Hematopoietic multipotent progenitor cell treated with erythropoietin and hydrocortisone succinate and interleukin-3 and kit ligand, for 4 days (in vitro differentiated cells): ENCODE measurements at places on chromosomes 3 and 15.

DNA sequence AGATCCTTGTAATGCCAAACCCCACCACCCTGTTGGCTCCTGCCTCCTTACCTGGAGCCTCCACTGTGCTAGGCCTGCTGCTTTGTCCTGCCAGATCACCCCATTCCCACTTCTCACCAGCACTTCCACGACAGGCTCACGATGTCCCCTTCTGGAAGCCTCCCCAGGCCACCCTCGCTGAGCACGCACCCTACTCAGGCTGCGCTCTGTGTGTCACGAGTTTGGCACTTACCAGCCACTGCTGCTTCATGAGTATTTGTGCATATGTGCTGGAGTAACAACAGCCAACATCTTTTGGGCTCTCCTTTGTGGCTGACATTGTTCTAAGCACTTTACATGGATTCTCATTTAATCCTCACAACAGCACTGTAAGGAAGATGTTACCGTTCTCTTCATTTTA lies 58.1 kb downstream of the PDIA5 start:
- DNase-seq, result no peak

DNA sequence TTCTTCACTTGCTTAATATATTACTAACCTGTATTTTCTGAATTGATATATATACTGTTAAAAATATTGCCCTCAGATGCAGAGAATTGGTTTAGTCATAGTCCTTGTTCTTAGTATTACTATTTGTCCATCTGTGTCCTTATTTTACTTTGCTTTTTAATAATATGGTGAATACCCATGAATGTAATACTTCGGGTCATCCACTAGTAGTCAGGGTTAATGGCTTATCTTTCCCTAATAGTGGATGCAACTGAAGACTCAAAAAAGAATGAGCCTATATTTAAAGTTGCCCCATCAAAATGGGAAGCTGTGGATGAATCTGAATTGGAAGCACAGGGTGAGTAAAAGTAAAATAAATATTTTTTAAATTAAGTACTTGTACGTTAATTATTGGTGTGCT lies 36.5 kb downstream of the U2SURP start:
- DNase-seq, result peak; percentile 26

DNA sequence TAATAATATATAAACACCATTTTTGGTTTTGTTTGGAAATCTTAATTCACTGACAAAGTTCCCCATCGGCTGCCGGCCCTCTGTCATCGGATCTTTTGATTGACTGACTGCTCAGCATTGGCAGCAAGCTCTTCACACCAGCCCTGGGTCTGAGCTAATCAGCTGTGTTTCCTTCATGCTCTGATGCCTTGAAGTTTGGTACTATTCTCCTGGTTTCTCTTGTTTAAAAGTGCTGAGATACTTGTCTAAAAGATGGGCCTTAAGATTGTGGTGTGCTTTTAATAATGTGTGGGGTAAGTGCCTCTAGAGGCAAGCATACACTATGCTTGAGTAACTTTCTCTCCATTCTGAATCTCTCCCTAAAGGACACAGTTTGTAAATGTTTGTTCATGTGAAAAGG lies 415.5 kb upstream of the TPRG1 start:
- no peak for DNase-seq

DNA sequence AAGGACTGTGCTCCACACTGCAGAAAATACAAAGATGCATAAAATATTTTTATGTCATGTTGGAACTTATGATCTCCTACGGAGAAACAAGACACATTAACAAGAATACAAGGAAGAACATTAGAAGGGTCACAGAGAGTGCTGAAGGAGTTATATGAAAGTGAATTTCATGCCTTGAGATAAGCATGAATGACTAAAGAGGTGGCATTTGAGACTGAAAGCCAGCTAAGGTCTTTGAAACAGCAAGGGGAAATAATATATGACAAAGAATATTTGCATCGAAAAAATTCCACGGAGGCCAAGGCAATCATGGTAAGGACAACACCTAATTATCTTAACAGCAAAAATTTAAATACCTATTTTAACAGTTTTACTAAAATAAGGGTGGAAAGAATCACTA lies 12.5 kb downstream of the GSK3B start:
- no peak for DNase-seq

GRCh38 chr3:35296533-35296932 lies 342.8 kb upstream of the ARPP21 start:
- no peak for DNase-seq

DNA sequence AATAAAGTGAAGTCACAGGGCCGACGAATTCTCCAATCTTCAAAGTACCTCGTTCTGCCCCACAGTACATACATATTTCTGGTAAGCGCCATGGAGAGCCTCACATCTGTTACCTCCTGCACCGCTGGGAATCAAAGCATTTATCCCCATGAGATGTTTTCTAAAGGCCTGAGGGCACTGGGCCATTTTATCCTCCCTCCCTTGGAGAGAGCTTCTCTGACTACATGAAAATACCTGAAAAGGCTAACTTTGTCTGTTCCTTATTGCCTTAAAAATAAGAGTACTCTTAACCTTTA lies 148.1 kb downstream of the RORA start:
- DNase-seq, result no peak

GRCh38 chr3:54121414-54122323 lies 683 bp upstream of the CACNA2D3 start:
- DNase-seq, result no peak

GRCh38 chr3:28544236-28544635 lies 195.6 kb upstream of the AZI2 start:
- no peak for DNase-seq

GRCh38 chr15:98437752-98438151 lies 210.6 kb upstream of the IGF1R start:
- DNase-seq, result no peak

DNA sequence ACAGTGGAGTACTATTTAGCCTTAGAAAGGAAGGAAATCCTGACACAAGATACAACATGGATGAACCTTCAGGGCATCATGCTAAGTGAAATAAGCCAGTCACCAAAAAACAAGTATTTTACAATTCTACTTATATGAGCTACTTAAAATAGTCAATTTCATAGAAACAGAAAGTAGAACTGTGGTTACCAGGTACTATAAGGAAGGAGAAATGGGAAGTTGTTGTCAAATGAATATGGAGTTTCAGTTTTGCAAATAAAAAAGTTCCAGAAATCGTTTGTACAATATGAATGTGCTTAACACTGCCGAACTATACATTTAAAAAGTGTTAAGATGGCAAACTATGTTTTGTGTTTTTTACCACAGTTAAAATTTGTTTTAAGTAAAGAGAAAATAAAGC lies 26.8 kb downstream of the TRANK1 start:
- no peak for DNase-seq

GRCh38 chr3:152454076-152454875 lies 185.5 kb downstream of the MBNL1 start:
- DNase-seq, result no peak

- no peak for DNase-seq
These were observed 94.5 kb upstream of the MYZAP start for GRCh38 chr15:57496946-57497869.

- DNase-seq, result no peak
These were observed 109.0 kb downstream of the TLE3 start for GRCh38 chr15:69988541-69989225.

DNA sequence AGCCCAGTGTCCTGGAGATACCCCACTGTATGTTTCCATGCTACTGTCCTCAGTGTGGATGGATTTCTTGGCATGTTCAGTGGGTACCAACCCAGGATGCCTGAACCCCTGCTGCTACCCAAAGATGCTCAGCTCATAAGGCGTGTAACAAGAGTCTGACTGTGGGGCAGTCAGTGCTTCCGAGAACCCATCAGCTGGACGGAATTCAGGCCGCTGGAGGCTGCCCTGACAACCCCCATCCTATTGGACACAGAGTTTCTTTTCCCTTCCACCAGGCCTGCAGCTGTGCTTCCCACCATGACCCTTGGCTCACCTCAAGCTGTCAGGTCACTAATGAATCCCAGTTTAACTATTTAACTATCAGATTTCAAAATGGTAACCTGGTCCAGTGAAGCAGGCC lies 224.1 kb upstream of the FEZF2 start:
- DNase-seq, result no peak

DNA sequence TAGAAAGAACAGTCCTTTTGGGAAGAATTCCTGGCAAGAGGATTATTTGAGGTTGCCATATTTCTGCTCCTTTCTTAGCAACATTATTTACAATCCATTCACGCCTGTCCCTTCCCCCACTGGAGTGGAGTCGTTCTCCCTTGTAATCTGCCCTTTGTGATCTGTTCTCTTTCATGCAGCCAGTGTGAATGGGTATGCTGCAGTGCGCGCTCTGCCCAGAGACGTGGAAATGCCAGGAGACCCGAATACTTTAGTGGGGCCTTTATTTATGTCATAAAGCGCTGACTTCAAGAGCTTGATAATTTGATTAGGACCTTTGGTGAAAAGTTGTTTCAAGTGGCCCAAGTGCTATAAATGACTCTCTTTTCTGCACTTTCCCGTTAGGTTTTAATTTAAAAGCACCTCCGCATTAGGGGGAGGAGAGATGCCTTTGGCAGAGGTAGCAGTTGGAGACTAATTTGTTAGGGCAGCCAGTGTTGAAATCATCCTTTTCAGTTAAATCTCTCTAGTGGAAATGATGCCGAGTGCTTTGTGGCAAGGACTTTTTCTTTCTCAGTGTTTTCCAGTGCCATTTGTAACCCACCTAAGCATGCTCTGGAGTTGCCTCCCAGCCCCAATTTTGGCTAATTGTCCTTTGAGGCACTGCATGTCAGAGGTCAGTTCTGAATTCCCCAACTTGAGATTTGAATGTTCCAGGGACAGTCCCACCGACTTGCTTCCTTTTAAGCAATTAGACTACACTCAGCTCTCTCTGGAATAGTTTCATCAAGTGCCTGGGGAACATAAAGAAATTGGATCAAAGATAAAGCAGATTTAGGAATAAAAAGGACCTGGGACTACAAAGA lies 52.4 kb downstream of the PSMD6 start:
- peak; percentile 69 for DNase-seq

DNA sequence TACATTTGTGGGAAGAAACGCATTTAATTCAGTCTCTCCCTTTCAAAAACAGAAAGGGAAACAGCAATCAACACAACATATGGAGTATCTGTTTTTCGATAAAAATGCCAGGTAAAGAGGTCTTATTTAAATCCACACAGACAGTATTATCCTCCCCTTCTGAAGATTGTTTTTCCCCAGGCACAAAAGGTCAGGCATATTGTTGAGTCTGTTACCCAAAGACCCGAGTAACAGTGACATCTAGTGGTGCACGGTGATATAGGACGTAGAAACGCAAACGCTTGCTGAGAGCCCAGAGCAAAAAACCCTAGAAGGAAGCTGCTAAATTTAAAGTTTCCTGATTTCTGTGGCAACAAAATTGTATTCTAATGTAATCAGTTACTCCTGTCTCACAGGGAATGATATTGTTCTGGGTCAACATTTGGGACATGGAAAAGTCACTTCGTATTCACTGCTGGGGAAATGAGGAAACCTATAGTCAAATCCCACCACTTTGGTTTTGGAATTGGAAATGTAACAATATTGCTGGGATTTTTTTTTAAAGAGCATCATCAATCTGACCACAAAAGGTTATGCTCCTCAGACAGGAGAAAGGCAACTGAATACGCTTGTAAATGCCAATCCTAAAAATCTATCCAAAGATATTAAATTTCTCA lies 312.7 kb upstream of the CCDC54 start:
- DNase-seq, result peak; percentile 87

DNA sequence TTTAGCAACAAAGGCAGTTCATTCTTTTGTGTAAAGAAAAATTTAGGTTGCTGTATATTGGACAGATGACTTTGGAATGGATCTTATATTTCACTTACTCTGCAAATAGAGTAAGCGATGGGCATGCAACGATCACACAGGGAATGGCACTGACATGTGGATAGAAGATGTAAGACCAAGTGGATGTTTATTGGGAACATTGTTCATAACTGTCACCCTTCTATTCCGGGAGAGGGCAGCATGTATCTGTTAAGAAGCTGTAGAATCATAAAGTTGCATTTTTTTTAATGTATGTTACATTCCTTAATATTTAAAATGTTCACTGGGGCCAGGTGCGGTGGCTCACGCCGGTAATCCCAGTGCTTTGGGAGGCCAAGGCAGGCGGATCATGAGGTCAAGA lies 41.2 kb downstream of the HPS3 start:
- no peak for DNase-seq

GRCh38 chr3:151985787-151986430 lies 112.5 kb downstream of the SUCNR1 start:
- DNase-seq, result no peak

DNA sequence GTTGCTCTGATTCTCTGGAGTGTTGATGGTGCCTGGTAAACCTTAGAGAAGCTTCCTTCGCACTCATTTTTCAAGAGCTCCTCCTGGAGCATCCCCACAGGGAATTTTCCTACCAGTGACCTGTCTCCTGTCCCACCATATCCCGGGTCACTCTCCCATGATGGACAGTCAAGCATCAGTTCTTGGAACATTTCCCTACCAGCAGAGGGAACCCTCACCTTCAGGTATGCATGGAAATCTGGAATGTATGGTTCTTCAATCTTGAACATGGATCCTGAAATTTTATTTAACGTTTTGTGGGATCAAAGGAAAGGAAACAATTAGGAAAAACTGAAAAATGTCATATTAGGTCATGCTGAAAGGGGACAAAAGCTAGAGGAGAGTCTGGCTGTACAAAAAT lies 153.8 kb downstream of the SPATA16 start:
- DNase-seq, result peak; percentile 4

DNA sequence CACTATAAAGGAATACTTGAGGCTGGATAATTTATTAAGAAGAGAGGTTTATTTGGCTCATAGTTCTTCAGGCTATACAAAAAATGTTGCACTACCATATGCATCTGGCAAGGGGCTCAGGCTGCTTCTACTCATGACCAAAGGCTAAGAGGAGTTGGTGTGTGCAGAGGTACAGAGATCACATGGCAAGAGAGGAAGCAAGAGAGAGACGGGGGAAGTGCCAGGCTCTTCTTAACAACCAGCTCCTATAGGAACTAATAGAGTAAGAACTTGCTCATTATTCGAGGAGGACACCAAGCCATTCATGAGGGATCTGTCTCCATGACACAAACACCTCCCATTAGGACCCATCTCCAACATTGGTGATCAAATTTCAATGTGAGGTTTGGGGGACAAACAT lies 6.0 kb upstream of the FNDC3B start:
- DNase-seq, result no peak

- DNase-seq, result no peak
These were observed 41.2 kb downstream of the CCDC33 start for GRCh38 chr15:74277242-74277810.

GRCh38 chr3:165382672-165383071 lies 186.5 kb upstream of the SLITRK3 start:
- DNase-seq, result no peak

- no peak for DNase-seq
These were observed 852.0 kb downstream of the FHIT start for GRCh38 chr3:60399292-60399691.

- no peak for DNase-seq
These were observed 143.8 kb upstream of the IL12A start for GRCh38 chr3:159844801-159845261.

DNA sequence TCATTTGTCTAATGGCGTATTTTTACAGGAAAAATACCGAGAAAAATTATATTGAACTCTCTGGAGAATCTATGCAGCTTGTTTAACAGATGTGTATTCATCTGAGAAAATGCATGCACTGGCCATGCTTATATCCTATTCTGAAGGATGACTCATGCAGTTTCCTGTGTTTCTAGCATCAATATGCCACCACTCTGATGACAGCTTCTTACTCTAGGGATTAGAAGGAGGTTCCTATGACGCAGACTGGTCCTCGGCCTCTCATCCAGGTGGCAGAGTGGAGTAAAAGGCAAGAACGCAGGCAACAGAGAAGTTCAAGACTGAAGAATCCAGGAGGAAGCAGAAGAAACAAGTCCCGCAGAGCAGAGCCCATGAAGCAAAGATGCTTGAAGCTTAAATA lies 910.0 kb upstream of the ROBO1 start:
- DNase-seq, result no peak
